ENCODE measurements at places on chromosomes 11 and 22.

GRCh38 chr11:100706179-100706578, 19.1 kb downstream of the ARHGAP42 start:
- no peak for DNase-seq

DNA sequence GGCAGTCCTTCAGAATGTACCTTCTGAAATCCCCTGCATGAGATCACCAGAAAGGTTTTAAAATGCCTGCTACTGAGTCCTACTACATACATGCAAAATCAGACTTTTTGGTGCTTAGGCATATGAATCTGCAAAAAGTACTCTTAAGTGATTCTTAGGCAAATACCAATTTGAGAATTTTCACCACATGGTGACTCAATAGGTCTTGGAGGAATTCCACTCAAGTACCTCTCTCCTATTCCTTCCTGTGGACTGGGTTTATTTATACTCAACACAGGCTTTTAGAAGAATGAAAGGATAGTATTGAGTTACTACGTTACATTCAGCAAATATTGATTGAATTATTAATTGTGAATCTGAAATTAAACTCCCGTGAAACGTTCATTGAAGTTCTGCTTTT, 223.9 kb downstream of the CNTN5 start:
- DNase-seq = no peak

- DNase-seq = peak; percentile 70
Measured at GRCh38 chr11:128290106-128290840, 297.1 kb downstream of the ETS1 start.

GRCh38 chr22:23276656-23277582, 96.6 kb downstream of the BCR start:
- no peak for DNase-seq

DNA sequence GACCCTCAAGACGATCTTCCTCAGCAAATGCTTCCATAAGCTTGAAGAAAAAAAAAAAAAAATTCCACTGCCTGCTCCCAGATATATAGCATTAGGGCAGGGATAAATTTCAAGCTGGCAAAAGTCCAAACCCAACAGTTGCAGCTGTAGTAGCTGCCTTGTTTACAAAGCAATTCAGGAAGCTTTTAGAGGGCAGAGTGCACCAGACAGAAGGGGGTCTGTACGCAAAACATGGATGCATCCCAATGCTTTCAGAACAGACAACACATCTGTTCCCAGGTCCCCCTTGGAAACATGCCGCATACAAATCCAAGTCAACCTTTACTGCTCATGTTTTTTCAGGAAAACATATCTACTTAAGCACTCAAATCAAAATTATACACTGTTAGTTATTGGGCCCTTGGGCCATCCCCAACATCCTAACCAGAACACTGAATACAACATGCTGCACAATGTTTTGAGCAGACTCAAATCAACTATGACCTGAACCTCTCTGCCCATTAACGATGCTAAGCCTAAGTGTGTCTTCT, 94.5 kb downstream of the CADM1 start:
- DNase-seq = no peak

GRCh38 chr11:58391879-58392278, 14.8 kb downstream of the OR5B3 start:
- no peak for DNase-seq

GRCh38 chr11:128962896-128963295, 20.2 kb upstream of the TP53AIP1 start:
- no peak for DNase-seq

DNA sequence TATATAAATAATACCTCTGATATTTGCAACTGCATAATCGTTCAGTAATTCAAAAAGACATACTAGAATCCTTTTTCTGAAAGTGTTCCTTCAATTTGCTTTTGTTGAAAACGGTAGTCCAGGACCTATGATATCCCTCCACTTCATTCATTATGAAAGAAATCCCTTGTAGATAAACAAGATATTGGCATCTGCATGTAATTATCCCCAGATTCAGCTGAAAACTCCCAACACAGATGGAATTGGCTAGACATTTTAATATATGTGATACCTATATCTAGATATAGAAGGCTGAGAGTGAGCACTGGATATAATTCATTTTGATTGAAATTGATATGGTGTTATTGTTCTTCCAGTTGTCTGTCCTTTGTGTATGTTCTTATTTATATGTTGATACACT, 109.4 kb downstream of the MSANTD4 start:
- no peak for DNase-seq

DNA sequence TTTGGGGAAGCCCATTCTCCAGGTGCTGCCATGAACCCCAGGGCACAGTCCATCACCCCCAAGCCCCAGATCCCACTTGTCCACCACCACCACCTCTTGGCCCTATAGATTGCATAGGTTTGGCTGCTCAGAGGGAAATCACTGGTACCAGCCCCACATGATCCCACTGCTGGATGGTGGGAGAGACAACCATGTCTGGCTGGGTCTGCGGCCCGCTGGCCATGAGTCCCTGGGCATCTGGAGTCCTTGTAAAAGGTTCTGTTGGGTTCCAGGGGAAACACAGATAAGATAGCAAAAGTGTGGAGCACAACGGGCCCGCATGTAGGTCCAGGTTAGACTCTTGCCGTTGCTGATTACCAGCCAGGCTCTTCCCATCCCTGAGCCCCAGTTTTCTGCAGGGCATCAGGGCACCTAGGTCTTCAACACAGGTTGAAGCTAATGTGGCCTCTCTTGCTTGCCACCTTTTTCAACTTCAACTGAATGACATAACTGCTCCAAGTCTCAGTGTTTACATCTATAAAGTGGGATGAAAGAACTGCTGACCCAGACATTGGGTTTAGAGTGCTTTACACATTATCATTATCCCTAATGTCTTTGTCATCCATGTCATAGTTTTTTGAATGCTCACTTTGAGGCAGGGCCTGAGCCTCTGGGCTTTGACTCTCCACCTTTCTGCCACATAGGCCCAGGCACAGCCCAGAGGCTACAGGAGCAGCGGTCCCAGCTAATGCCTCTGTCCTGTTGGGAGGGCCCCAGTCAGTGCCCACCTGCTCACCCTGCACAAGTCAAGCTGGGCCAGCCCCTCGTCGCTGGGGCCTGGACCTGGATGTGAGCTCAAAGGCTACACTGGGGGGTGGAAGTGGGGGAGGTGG, 1.0 kb upstream of the TANGO2 start:
- no peak for DNase-seq

GRCh38 chr22:43824724-43825420, 12.8 kb upstream of the EFCAB6 start:
- DNase-seq = no peak

- peak; percentile 21 for DNase-seq
Measured at GRCh38 chr11:92941676-92942571, 27.5 kb upstream of the MTNR1B start.

DNA sequence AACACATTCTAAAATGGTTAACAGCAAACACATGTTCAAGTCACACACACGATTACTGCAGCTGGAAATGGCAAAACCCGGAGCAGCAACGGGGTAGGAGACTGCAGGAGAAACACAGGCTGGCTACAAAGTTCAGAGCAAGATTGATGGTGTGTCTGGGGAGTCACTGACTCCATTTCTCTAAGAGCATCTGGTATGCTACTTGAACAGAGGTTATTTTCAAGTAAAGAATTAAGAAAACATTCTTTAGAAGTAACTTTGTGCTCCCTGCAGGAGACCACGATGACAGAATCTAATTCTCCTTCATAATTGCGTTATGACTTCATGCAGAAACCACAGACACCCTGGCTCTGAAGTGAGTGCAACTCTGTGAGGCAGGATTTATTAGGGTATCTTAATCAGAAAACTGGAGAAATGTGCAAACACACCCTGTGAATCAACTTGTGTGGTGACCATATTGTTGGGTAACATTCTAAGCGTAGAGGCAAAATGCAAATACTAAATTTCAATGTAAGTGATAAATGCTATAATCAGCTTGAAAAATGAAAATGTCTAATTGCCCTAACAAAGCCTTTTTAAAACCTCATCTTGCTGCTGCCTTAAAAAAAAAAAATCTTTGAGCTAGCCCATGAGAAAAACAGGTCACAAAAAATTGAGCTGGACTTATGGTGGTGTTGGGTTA, 303.0 kb downstream of the CADM1 start:
- peak; percentile 32 for DNase-seq

- peak; percentile 24 for DNase-seq
Measured at GRCh38 chr22:32473388-32473952, 1.1 kb upstream of the FBXO7 start.

DNA sequence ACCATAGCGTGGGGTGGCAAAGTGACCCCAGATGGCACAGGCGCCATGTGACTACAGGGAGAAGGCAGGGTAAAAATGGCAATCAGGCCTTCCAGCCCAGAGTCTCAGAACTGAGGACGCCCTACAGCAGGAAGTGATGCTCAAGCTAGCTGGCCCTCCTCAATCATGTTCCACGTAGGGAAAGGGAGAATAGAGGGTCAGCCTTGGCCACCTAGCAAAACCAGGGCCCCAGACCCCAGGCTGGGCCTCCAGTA, 978 bp upstream of the ANKRD13D start:
- DNase-seq = no peak

DNA sequence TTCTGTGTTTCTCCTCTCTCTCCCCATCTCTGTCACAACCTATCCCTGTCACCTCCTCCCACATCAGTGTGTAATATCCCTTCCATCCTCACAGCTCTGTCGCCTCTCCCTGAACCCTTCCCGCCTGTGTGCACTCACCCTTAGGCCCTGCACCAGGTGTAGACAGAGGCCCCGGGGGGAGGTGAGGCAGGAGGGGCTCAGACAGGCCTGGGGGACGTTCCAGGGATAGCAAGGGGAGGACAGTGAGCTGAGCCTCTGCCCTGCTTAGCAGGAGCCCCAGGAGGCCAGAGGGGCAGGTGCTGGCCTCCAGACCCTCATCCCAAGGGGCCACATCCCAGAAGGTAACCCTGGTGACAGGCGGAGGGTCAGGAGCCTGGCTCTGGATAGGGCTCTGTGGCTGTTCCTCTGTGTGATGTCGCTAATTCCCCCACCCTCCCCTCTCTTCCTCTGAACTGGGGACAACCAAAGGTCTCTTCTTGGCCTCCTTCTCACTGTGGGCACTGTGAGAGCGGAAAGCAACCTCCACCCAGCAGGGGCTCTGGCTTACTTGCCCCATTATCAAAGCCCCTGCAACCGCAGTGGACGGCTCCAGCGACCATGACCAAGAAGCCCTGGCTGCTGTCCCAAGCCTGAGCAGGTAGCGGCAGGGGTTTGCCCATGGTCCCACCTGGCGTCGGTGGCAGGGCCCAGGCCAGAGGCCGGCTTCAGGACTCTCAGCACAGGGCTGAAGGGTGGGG, 35.7 kb downstream of the KCNJ4 start:
- no peak for DNase-seq

DNA sequence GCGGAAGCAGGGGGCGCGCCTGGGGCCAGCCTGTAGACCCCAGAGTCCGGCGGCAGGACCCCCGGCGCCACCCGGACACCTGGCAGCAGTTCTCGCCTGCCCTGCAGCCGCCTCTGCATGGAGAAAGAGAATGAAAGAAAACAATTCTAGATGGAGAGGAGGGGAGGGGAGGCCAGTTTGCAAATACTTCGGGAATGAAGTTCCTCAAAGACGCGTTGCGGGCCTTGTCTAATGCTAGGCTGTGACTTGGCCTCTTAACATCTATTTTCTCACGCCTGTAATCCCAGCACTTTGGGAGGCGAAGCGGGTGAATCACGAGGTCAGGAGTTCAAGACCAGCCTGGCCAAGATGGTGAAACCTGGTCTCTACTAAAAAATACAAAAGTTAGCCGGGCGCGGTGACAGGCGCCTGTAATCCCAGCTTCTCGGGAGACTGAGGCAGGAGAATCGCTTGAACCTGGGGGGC, 2.1 kb upstream of the BARX2 start:
- DNase-seq = peak; percentile 6

DNA sequence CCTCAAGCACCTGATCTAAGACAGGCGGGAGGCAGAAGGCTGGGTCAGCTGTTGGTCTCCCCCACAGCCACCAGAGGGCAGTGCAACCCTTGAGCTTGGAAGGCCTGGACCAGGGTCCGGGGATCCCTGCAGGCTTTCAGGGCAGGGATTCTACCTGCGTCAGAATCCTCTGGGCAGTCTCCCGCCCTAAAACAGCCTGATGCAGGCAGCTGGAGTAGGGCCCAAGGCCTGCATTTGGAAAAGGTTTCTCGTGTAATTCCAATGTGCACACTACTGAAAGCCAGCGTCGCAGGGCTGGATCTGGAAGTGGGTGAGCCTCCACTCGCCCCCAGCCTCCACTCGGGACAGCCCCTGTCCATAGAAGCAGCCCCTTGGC, 31.8 kb downstream of the BID start:
- DNase-seq = no peak

DNA sequence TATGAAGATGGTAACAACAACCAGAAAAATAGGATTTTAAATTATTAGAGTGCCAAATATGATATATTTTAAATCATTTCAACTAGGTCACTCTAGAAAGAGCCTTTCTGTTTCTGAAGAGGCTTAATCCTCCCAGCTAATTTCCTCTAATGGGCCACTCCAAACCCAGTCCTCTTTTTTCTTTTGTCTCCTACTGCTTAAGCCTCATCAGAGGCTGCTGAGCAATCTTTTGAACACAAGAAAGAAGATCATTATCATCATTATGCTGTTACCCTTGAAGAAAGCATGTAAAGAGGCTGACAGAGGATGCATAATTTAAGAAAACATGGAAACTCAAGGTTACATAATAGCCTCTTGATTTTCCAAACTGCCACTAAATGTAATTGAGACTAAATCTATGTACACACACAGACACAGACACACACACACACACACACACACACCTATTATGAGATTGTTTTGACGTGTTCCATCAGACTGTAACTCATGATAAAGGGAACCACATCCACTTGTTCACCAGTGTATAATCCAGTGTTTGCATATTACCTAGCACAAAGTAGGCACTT, 519.6 kb downstream of the METTL15 start:
- no peak for DNase-seq

GRCh38 chr22:40627612-40628011, 8.9 kb downstream of the MRTFA start:
- no peak for DNase-seq

GRCh38 chr11:104033134-104033533, 3.3 kb upstream of the DDI1 start:
- DNase-seq = no peak

DNA sequence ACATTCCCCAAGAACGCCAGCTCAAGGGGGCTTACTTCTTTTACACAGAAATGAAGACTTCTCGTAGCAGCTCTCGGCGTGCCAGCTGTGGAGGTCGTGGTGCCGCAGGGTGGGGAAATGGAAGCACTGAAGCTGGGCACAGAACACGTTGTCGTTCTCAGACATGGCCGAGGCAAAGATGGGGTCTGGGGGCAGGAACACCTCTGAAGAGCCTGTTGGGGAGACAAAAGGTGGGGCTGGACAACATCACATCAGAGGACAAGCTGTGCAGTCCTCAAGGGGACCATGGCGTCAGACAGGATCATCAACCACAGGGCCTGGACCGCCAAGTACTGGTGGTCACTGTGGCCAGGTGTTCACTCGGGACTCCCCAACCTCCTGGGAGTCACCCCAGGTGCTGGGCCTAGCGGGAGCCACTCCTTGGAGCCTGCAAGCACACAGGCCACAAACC, 65.2 kb downstream of the DGCR2 start:
- DNase-seq = no peak

DNA sequence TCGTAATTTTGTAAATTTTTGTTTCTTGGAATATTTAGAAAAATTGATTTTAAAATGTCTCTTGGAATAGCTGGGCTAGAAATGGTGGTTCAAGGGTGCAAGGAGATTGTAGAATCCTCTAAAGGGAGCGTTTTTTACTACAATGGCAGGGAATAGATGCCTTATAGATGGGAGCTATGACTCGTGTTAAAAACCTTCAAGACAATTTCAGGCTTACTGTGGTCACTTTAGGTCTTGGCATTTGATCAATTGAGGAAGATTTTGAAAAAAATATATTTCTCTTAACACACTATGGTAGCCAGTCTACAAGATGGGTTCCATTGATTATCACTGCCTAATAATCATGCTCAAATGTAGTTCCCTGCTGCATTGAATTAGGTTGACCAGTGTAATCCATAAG, 25.0 kb downstream of the METTL15 start:
- no peak for DNase-seq
